Right lobe of liver (tissue), 6 donors: ENCODE measurements at places on chromosomes 16 and 17. TPM values are rescaled to one million over a fixed set of nuclear protein-coding genes. Genes with fewer than 3 reads are reported as not detected.

The OR1F1 gene
- not detected for total RNA-seq

The CPNE7 gene
- 3.7 TPM for total RNA-seq

The TERB1 gene
- total RNA-seq = not detected

The HSPB9 gene
- 1.6 TPM for total RNA-seq
